ENCODE measurements at places on chromosomes 6 and 20.

- DNase-seq: peak; percentile 76
Measured at GRCh38 chr6:33840048-33840926, 36.5 kb upstream of the MLN start.

- DNase-seq: peak; percentile 31
Measured at GRCh38 chr20:63977739-63978276, 1.6 kb downstream of the SAMD10 start.

DNA sequence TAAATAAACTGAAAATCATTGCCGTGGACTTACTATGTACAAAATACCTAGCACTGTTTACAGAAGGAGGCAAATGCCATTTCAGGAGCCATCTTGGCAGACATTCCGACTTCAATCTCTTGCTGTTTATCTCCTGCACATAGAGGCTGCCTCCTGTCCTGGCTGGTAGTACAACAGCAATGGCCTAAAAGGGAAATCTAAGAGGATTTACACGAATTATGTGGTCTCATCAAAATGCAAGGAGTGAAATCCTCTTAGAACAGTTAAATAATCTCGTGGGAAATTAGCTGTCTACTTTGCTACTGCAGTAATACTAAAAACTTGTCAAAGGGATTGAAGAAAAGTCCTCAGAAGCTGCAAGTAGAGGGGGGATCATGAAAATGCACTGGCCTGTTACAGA, 82.2 kb upstream of the SLC2A12 start:
- no peak for DNase-seq

DNA sequence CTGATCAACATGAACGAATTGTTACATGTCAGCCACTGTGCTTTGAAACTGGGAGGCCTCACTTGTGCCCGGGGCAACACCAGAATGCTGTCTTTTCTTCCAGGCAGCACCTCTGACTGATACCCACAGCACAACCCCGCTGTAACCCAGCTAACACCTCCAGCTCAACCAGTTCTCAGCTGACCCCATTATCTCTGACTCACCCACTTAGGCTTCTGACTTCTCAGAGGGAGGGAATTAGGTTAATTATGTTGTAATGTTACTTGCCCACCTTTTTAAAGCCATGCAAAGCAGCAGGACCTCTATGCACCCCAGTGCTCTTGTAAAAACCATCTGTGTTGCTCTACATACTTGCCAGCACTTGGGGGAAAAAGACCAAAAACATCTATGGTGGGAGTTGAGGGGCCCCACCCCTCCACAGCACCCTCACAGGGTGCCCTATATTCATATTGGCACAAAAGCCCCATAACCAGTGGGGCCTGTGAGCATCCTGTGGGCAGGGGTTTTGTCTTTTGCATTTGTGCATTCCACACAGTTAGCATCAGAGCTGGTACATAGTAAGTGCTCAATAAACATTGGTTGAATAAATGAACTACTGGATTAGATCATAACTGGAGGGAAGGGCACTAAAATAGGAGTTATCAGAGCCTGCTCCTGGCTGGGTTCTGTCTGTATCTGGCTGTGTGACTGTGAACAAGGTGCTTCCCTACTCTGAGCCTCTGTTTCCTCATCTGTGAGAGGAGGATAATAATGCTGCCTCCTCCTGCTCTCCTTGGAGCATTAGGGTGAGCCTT, 22.3 kb downstream of the BNIP5 start:
- DNase-seq: no peak

DNA sequence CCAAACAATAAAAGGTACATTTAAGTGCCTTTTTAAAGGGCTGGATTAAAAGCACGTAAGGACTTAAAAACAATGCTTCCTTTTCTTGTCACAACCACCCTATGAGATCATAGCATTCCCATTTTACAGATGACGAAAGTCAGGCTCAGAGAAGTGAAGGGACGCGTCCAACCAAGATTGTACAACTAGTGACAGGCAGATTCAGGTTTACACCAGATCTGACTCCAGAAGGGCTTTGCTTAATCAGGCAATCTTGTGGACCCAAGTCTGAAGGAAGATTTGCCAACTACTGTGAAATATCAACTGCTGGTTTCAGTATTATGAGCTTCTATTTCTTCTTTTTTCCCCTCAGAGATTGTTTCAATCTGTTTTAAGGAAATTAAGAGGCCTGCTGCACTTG, 877 bp downstream of the ENPP4 start:
- DNase-seq: peak; percentile 5

DNA sequence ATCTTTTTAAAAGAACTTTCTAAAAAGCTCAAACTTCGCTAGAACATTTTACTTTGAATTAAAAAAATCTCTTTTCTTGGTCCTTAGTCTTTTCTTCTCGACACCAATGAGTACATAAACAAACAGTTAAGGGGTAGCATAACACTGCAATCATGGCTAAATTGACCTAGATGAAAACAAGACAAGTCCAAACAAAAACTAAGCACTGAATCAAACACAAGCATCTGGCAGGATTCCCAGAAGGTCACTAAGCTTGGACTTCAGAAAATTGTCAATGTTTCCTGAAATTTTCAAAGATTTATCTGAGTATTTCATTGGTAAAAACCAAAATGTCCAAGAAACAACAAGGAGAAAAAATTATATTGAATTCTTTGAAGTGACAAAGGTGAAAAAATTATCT, 5.0 kb downstream of the COL21A1 start:
- no peak for DNase-seq

DNA sequence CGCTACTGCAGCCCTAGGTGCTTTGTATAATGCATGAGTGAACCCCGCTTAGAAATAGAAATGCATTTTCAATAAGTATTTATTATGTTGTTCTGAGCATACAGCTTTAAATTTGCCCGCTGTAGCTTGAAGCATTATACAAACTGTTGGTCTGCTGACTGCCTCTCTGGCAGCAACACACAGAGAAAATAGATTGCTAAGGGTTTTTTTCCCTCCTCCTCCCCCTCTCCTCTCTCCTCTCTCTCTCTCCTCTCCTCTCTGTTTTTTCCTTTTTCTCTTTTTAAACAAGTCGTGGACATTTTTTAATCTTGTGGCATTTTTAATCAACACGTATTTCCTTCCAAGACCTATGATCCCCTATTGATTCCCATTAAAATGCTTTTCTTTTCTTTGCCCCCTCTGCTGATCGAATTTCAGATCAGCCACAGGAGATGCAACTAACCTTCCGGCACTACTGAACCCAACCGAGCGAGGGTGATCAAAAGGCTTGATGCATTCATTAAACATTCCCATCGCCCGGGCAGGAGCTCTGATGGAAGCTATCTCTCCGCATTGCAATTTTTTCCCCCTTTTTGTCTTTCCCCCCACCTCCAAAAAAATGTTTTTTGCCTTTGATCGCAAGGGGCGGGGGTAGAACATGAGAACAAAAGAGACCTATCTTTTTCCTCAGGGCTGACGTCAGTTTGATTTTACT, 90.7 kb upstream of the ARID1B start:
- peak; percentile 6 for DNase-seq

DNA sequence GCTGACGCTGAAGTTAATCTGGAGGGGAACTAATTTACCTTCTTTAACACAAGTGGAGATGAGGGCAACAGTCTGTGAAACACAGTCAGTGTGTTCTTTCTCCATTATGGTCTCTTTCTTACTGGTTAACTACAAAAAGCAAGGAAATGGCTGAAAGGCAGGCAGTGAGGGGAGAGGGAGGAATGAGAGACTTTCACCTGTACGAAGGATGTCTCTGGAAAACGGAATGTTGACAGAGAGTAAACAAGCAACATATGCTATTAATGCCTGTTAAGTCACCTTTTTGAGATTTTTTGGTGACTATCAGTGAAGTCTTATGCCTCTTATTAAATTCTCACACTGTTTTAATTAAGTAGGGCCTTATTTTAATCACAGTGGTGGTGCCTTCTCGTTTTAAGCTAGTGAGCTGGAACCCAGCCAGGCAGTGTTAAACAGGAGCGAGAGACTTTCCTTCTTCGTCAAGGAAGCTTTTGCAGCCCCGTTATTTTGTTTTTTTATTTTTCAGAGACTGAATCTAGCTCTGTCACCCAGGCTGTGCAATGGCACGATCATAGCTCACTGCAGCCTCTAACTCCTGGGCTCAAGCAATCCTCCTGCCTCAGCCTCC, 165.6 kb downstream of the ATXN1 start:
- no peak for DNase-seq

- no peak for DNase-seq
Measured at GRCh38 chr6:46904117-46904516, 17.6 kb downstream of the ADGRF5 start.

- no peak for DNase-seq
Measured at GRCh38 chr6:116827561-116828240, 1.2 kb downstream of the GPRC6A start.

DNA sequence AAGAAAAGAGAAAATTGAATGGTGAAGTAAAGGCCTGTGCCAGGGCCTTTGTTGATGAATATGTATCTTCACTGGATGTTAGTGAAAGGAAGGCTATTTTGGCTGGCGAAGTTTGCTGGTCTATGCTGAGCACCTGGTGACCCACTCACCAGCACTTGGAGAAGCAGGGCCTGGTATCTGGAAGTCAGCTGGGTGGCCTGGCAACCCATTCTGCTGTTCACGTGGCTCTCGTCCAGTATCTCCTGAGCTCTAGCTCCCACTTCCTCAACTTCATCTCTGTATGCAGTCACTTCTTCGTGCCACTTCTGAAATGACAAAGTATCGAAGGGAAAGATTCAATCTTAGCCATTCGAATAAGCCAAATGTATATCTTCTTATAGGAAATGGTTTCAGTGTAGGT, 283.7 kb downstream of the SYNE1 start:
- no peak for DNase-seq

- no peak for DNase-seq
Measured at GRCh38 chr6:88134575-88134974, 31.6 kb downstream of the CNR1 start.

DNA sequence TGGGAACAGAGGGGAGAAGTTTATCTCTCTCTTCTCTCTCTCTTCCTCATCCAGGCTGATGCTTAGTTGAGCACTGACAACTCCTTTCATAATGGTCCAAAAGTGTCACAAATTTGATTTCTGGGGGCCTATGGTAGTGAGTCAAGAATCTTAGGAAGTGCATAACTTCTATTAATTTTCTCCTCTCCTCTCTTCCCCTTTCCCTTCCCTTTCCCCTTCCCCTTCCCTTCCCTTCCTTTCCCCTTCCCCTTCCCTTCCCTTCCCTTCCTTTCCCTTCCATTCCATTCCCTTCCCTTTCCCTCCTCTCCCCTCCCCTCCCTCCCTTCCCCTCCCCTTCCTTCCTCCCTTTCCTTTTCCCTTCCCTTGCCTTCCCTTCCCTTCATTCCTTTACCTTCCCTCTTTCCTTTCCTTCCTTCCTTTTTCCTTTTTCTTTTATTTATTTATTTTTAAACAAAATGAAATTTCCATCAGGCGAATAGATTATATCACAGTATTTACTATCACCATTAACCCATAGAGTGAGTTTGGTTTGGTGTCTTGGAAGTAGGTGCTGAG, 56.9 kb upstream of the JAG1 start:
- DNase-seq: no peak

DNA sequence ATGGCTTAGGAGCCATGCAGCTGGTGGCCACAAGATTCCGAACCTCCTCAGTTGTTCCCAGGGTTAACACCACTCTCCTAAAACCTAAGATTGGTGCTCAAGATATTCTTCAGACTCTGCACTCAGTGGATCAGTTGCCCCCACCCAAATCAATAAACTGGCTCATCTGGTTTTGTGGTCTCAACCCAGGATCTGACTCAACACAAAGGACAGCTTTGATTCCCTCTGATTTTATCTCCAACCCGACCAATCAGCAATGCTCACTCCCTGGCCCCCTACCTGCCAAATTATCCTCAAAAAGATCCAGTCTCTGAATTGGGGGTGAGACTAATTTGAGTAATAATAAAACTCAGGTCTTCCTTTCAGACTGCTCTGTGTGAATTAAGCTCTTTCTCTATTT, 137.5 kb downstream of the EYS start:
- DNase-seq: no peak

- no peak for DNase-seq
Measured at GRCh38 chr20:41366546-41367392, at the start of gene EMILIN3. TSS of gene EMILIN3 (minus strand) at chr20:41366818. CDS start at chr20:41366634, 184 bp downstream.
